ENCODE measurements at places on chromosomes 2 and 18. TPM values are rescaled to one million over a fixed set of nuclear protein-coding genes. Genes with fewer than 3 reads are reported as not detected.

Gene ARL6IP6
- total RNA-seq: 16.6 TPM

GRCh38 chr2:48200620-48201293, 294.5 kb upstream of the FBXO11 start:
- no peak for DNase-seq
- no peaks in the 10 kb centered on the region for H3K36me3 ChIP-seq
- H3K27me3 ChIP-seq: no peaks in the 10 kb centered on the region

- no peak overlapping the region for H3K4me3 ChIP-seq
- DNase-seq: peak; percentile 43
- peaks cover 8% of the 10 kb centered on the region for H3K4me1 ChIP-seq
- peak overlapping the region; percentile 90 for H3K27ac ChIP-seq
These were observed 9.5 kb downstream of the HK2 start for GRCh38 chr2:74843433-74843832.

Gene ST6GAL2
- not detected for total RNA-seq

- no peaks in the 10 kb centered on the region for H3K27me3 ChIP-seq
- no peak overlapping the region for H3K4me3 ChIP-seq
- no peak overlapping the region for H3K27ac ChIP-seq
- H3K4me1 ChIP-seq: no peaks in the 10 kb centered on the region
- H3K36me3 ChIP-seq: no peaks in the 10 kb centered on the region
These were observed 85.6 kb upstream of the SPOPL start for GRCh38 chr2:138415985-138416384.

- H3K36me3 ChIP-seq: no peaks in the 10 kb centered on the region
- no peak overlapping the region for H3K4me3 ChIP-seq
- no peak overlapping the region for H3K27ac ChIP-seq
These were observed 516.2 kb downstream of the DCDC2C start for GRCh38 chr2:4219571-4219970.

Gene BOLL
- not detected for total RNA-seq

DNA sequence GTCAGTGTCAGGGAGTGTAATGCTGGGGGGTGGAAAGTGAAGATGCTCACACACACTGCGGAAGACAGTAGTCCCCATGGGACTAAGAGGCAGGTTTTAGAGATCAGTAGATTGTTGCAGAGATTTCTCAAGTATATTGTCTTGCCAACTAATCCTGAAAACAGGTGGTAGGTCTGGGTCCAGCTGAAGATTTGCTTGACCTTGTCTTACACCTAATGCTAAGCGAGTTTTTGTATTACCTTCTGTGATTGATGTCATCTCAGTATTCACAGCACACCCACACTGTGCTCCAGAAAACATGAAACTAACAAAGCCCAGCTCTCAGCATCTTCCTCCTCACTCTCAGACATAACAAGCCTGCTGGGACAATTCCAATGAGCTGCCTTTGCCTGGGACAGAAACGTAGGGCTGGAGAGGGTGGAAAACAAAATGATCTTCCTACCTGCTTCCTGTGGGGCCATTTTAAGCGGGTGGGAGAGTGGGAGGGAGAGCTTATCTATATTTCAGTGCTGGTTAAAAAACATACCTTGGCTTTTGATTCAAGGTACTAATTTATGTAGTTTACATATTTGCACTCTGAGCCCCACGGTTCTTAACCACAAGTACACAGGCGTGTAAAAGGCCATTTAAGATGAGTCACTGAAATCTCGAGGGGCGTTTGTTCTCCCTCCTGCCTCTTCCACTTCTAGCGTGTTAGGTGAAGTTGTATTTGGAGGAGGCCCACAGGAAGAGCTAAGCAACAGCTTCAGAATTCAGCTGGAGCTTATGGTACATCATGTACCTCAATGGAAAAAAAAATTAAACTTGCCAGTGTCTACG, 23.1 kb upstream of the RBMS1 start:
- no peak for DNase-seq
- H3K27me3 ChIP-seq: no peaks in the 10 kb centered on the region
- no peaks in the 10 kb centered on the region for H3K36me3 ChIP-seq
- H3K4me1 ChIP-seq: no peaks in the 10 kb centered on the region
- no peak overlapping the region for H3K27ac ChIP-seq

- no peaks in the 10 kb centered on the region for H3K27me3 ChIP-seq
- peak overlapping the region; percentile 63 for H3K27ac ChIP-seq
These were observed 241.5 kb downstream of the RNF152 start for GRCh38 chr18:61651145-61651879.

DNA sequence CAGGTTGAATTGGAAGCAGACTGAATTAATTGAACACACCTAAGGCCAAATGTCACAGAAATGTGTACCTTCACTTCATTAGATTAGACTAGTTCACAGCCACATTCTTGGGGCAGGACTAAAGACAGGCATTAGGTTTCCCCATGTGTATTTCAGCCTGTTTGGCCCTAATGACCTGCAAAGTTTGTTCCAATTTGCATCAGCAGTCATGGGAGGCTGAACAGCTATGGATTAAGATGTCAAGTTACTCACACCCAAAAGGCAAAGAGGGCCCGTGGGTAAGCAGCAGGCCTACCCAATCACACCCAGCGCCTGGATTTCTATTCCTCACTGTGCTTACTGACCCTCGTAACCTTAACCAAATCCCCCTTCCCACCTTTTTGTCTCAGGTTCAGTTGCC, 99.6 kb upstream of the RIOK3 start:
- no peaks in the 10 kb centered on the region for H3K36me3 ChIP-seq
- no peak overlapping the region for H3K27ac ChIP-seq
- DNase-seq: no peak
- no peaks in the 10 kb centered on the region for H3K27me3 ChIP-seq

Gene SATB2
- total RNA-seq: 62.0 TPM

Gene CROCC2
- not detected for total RNA-seq

- no peaks in the 10 kb centered on the region for H3K36me3 ChIP-seq
- no peak for DNase-seq
- no peaks in the 10 kb centered on the region for H3K4me1 ChIP-seq
- no peak overlapping the region for H3K4me3 ChIP-seq
- H3K27ac ChIP-seq: no peak overlapping the region
These were observed 110.4 kb downstream of the FMNL2 start for GRCh38 chr2:152445375-152445774.

Gene SLC5A7
- total RNA-seq: 0.13 TPM

Gene INO80B
- total RNA-seq: 83.3 TPM

DNA sequence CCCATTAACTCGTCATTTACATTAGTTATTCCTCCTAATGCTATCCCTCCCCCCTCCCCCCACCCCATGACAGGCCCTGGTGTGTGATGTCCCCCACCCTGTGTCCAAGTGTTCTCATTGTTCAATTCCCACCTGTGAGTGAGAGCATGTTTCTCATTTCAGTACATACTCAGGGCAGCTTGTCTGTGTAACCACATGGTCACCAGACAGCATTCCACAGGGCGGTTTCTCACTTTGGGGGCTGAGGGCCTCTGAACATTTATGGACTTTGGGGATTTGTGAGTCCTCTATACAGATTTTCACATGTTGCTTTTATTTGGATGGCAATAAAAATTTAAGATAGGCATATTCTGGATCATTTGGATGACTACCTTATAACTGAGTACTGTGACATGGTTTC, 84.0 kb downstream of the LYPD6B start:
- no peak overlapping the region for H3K27ac ChIP-seq
- H3K4me1 ChIP-seq: no peaks in the 10 kb centered on the region
- H3K36me3 ChIP-seq: no peaks in the 10 kb centered on the region
- no peak overlapping the region for H3K4me3 ChIP-seq
- H3K27me3 ChIP-seq: no peaks in the 10 kb centered on the region

- DNase-seq: no peak
- no peaks in the 10 kb centered on the region for H3K36me3 ChIP-seq
- no peaks in the 10 kb centered on the region for H3K4me1 ChIP-seq
- no peaks in the 10 kb centered on the region for H3K27me3 ChIP-seq
These were observed 77.7 kb downstream of the MAP3K20 start for GRCh38 chr2:173153301-173153885.

- H3K27me3 ChIP-seq: no peaks in the 10 kb centered on the region
- no peak overlapping the region for H3K4me3 ChIP-seq
- no peak for DNase-seq
- no peaks in the 10 kb centered on the region for H3K36me3 ChIP-seq
- no peaks in the 10 kb centered on the region for H3K4me1 ChIP-seq
These were observed 14.0 kb upstream of the MAPRE2 start for GRCh38 chr18:35027206-35027605.

Gene HEATR5B
- total RNA-seq: 37.7 TPM
